ENCODE measurements at places on chromosomes 1 and 21.

- no peak for DNase-seq
These were observed 61.5 kb downstream of the RGS21 start for GRCh38 chr1:192378276-192378675.

- peak; percentile 35 for DNase-seq
These were observed 11.3 kb downstream of the NCSTN start for GRCh38 chr1:160354388-160354985.

DNA sequence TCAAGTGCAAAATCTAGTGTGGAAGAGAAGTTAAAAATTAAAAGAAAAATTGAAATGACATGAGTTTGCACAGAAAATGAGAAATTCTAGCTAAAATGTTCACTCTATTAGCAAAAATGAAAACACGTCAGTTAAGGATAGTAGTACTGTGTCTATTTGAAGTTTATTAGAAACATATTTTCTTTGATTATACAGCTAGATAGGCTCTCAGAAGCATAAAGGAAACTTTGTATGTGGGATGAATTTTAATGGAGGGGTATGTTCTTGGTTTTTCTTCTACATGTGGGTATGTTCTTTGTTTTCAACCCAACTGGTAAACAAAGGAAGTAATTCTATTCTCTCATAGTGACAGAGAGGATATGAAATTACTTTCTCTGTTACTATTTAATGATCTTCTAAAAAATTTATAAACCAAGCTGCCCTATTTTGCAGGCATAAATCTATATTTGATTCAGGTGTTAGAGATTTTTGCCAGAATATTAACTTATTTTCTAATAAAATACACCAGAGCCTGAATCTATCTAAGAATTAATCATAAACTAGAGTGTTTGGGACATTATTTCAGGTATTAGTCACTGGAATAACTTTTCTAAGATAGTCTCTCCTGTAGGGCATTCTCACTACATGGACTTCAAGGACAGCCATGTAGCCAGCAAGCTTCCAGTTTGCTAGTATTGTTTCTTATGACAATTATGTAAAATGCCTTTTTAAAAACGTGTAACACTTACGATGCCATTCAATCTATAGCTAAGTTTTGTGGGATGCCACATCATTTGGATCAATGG, 15.8 kb downstream of the GPSM2 start:
- DNase-seq: no peak

DNA sequence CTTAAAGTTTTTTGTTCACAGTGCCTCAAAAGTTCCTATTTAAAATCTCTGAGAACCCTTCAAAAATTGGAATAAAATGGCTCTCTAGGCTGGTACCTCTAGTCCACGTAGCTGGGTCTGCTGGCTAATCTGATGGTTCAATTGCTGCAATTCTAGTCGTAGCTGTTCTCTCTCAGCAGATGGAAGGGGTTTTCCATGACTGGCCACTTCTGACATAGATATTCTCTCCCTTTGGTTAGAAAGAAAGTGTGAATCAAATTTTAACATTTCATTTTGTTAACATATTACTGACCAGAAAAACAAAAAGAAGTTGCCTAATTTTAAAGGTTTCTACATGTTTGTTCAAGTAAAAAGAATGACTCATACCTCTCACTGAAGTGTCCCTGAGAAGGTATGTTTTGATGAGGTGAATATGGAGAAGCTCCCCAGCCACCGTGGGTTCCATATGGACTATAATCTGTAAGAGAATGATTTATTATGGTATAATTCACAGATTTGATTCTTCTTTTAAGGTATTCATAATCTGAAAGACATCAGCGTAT, 29.3 kb upstream of the SERPINC1 start:
- DNase-seq: no peak

DNA sequence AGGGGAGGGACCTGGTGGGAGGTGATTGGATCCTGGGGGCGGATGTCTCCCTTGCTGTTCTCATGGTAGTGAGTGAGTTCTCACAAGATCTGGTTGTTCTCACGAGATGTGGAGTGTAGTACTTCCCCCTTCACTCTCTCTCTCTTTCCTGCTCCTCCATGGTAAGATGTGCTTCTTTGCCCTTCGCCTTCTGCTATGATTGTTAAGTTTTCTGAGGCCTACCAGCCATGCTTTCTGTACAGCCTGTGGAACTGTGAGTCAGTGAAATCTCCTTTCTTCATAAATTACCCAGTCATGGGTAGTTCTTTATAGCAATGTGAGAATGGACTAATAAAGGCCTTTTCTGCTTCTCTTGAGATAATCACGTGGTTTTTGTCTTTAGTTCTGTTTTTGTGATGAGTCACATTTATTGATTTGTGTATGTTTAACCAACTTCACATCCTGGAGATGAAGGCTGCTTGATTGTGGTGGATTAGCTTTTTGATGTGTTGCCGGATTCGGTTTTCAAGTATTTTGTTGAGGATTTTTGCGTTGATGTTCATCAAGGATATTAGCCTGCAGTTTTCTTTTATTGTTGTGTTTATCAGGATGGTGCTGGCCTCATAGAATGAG, 45.5 kb downstream of the RABGAP1L start:
- DNase-seq: peak; percentile 32

- no peak for DNase-seq
These were observed 395.5 kb downstream of the SMYD3 start for GRCh38 chr1:246111570-246111969.

GRCh38 chr21:44461005-44461404, 5.7 kb downstream of the LRRC3 start:
- no peak for DNase-seq

- no peak for DNase-seq
These were observed 64.8 kb downstream of the RAP1GAP start for GRCh38 chr1:21604208-21604957.

DNA sequence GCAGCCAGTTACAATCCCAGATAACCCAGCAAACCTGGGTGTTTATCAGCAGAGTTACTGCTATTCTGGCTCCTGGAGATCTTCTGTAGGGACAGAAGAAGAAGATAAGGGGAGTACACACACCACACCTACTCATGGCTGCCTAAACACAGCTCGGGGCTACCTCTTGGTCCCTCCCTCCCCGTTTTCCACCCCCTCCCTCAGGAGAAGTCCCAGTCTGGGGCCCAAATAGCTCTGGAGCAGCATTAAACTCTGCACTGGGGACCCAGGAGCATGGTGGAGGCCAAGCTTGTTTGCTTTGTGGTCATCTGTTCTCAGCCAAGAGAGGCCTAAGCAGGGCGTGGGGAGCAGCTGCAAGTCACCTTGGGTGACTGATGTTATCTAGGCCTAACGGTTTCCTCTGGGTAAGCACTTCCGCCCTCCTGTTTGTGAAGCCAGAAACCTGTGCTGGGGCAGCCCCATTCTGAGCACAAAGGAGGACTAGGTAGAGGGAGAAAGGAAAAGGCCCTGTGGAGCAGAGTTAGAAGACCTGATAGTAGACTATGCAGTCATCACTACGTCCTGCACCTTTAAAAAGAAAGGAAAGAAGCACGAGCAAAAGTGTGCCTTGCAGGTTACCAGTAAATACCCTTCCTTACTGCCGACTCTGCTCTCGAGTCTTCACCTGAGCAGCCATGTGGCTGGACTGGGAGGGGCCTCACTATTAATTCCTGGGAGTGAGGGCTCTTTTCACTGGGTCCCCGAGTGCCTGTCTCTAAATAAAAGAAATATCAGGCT, 2.0 kb upstream of the RCSD1 start:
- peak; percentile 85 for DNase-seq

GRCh38 chr1:59499273-59499942, 202.5 kb downstream of the FGGY start:
- no peak for DNase-seq

Measured in activated T-cell treated with anti-CD3 and anti-CD28 coated beads, Interleukin-2, amount 50 U/mL, for 48 hours (primary cell).